Stimulated activated CD4-positive, alpha-beta T cell treated with anti-CD3 and anti-CD28 coated beads, Interleukin-12 subunit alpha, Interleukin-12 subunit beta, amount 100 ng/mL, for 24 hours (primary cell): ENCODE measurements at places on chromosomes 5 and 9.
A peak's percentile ranks its signal among the peaks of the same experiment; 100 is the strongest.

- DNase-seq: peak; percentile 59
Observed at GRCh38 chr5:32709750-32710549, 1.2 kb upstream of the NPR3 start.

- no peak for DNase-seq
Observed at GRCh38 chr9:100104314-100104713, 5.3 kb downstream of the INVS start.

GRCh38 chr9:128006332-128006996 lies 25.7 kb upstream of the EEIG1 start:
- no peak for DNase-seq

- no peak for DNase-seq
Observed at GRCh38 chr5:69152731-69153130, 14.2 kb upstream of the CCNB1 start.

GRCh38 chr9:99360026-99360425 lies 137.9 kb downstream of the SEC61B start:
- no peak for DNase-seq

- DNase-seq: no peak
Observed at GRCh38 chr5:18141222-18141621, 507.0 kb downstream of the TAF11L14 start.

DNA sequence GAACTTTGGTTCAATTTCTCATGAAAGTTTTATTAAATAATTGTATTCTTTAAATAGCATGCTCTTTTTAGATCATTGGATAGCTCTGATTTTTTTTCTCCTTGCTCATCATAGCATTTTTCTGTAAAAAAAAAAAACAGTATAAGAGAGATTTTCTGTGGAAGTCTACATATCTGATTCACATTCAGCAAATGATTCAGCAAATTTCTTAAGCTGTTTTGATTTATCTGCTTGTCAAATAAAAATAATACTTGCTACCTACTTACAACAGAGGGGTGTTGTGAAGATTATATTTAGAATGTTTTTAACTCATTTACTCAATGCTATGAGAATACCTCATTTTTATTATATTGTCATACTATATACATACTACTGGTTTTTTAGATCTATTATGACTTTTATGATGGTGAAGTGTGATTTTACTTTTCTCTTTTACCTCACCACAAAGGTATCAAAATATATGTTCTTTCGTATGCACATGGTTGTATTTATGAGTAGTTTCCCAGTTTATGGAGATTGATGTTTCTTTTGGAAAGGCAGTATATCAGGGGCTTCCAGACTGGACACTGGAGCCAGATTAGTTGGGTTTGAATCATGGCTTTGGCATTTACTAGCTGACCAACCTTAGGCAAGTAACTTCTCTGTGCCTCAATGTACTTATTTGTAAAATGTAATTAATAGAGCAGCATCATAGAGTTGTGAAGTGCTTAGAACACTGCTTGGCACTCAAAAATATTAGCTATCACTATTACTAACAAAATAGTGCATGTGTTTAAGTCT lies 25.5 kb downstream of the TNPO1 start:
- DNase-seq: no peak
